ENCODE measurements at places on chromosomes 11 and 22. TPM values are rescaled to one million over a fixed set of nuclear protein-coding genes. Genes with fewer than 3 reads are reported as not detected.
A peak's percentile ranks its signal among the peaks of the same experiment; 100 is the strongest.

DNA sequence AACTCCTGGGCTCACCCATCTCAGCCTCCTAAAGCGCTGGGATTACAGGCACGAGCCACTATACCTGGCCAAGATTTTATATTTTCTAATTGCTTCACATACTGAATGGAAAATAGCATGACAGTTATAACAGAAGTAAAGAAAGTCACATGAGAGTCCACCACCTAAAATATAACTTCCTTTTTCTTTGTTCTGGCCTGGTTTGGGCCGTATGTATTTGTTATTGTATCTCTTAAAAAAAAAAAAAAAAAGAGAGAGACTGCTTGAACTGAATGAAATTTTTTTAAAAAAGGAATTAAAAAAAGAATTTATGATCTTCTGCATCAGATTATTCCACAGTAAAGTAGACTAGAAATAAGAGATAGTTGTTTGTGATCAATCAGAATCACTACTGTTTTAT is 86.0 kb upstream of the GRIK4 start:
- H3K27ac ChIP-seq, result no peak overlapping the region
- peaks cover 2% of the 10 kb centered on the region for H3K4me1 ChIP-seq
- no peaks in the 10 kb centered on the region for H3K27me3 ChIP-seq
- no peaks in the 10 kb centered on the region for H3K36me3 ChIP-seq

- no peaks in the 10 kb centered on the region for H3K27me3 ChIP-seq
- peak overlapping the region; percentile 72 for H3K27ac ChIP-seq
- peaks cover 9% of the 10 kb centered on the region for H3K4me1 ChIP-seq
- no peak for DNase-seq
Observed at GRCh38 chr11:118001494-118001971, 15.3 kb downstream of the IL10RA start.

DNA sequence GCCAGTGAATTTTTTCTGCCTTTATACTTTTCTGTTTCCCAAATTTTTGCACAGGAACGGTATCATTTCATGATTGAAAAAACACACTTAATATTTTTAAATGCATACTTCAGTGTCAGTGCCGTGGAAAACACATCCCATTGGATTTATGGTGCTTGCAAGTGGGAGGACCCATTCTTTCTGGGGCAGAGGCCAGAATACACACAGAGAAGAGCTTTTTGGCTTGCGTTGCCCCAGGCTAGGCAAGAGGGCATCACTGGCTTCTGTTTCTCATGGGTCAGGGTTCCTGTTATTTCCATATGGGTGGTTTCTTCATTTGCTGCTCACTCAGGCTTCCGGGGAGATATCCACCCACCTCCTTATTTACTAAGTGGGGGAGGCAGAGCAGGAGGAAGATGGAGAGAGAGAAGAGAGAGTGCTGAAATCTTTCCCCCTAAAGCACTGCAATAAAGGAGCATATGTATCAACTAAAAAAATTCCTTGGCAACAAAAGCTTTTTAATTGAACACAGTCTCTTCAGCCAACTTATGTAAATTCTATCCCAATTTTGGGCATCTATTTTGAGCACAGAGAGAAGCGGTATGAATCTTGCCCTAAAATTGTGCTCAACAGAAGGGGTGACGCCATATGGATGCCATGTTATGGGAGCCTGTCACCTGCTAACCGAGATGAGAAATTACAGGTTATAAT is 66.0 kb upstream of the KIRREL3 start:
- no peaks in the 10 kb centered on the region for H3K36me3 ChIP-seq
- no peak overlapping the region for H3K4me3 ChIP-seq
- H3K27me3 ChIP-seq, result no peaks in the 10 kb centered on the region
- H3K27ac ChIP-seq, result no peak overlapping the region
- no peaks in the 10 kb centered on the region for H3K4me1 ChIP-seq

DNA sequence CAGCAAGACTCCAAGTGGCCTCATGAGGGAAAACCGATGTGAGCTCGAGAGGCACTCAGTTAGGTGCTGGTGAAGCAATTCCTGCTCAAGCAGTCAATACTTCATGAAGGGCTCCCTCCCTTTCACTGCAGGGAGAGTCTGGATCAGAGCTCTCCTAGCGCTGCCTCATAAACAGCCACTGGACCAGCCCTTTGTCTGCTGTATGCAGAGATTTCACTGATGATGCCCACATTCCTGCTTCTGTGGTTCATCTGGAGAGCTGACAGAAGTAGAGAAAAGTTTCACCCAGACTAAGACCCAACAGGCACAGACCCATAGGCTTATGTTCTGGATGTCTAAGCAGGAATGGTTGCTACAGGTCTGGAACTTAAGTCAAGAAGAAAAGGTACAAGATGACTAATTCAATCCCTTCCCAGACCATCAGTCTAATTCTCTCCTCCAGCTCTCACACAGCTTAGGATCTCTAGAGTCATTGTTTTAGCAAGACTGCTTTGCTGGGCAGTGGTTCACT is 4.0 kb downstream of the UCP2 start:
- no peaks in the 10 kb centered on the region for H3K36me3 ChIP-seq
- no peak for DNase-seq
- H3K4me3 ChIP-seq, result no peak overlapping the region
- H3K27me3 ChIP-seq, result no peaks in the 10 kb centered on the region

GRCh38 chr22:36227806-36228205 is 11.5 kb downstream of the APOL2 start:
- no peaks in the 10 kb centered on the region for H3K27me3 ChIP-seq
- H3K4me1 ChIP-seq, result no peaks in the 10 kb centered on the region
- DNase-seq, result no peak
- no peak overlapping the region for H3K27ac ChIP-seq

DNA sequence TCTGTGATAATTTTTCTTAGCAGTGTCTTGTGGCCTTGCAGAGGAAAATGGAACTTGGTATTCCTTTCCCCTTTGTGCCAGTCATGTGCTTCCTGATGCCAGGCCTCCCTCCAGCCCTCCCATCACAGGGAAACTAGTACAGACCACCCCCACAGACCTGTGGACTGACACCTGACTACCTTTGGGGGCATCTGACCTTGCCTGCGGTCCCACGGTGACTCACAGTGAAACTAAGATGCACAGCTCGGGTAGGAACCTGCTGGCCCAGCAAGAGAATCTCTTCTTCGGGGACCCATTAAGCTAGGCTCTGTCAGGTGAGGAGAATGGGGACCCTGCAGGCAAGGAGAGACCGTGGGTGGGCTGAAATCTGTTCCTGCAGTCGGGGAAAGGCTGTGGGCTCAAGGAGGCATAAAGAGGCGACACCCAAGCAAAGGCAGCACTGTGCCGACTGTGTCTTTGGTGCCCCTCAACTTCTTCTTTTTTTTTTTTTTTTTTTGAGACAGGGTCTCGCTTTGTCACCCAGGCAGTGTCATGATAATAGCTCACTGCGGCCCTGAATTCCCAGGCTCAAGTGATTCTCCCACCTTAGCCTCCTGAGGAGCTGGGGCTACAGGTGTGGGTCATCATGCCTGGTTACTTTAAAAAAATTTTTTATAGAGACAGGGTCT is 20.8 kb upstream of the PEX26 start:
- H3K27ac ChIP-seq, result peak overlapping the region; percentile 83
- peak; percentile 50 for DNase-seq
- no peaks in the 10 kb centered on the region for H3K36me3 ChIP-seq
- H3K4me1 ChIP-seq, result peaks cover 50% of the 10 kb centered on the region
- no peak overlapping the region for H3K4me3 ChIP-seq

DNA sequence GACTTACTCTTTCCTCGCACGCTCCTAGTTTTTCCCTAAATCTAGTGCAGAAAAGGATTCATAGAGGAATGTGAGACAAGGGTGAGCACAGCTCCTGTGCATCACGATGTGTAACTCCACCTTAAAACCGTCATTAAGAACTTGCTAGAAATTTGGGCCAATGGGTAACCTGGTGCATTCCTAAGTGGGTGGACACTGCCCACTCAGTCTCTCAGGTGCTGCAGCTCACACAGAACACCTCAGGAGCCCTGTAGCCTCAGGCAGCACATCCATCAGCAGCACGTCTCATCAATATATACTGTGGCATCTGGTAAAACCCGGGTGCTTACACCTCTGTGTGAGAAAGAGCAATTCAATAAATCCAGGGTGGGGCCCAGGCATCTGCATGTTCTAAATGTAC is 12.4 kb downstream of the POU2AF3 start:
- H3K4me1 ChIP-seq, result no peaks in the 10 kb centered on the region
- H3K27me3 ChIP-seq, result no peaks in the 10 kb centered on the region
- no peaks in the 10 kb centered on the region for H3K36me3 ChIP-seq
- DNase-seq, result no peak

- H3K4me1 ChIP-seq, result no peaks in the 10 kb centered on the region
- no peak overlapping the region for H3K4me3 ChIP-seq
- no peak for DNase-seq
- H3K36me3 ChIP-seq, result no peaks in the 10 kb centered on the region
Observed at GRCh38 chr22:44246615-44247326, 66.0 kb downstream of the SHISAL1 start.

DNA sequence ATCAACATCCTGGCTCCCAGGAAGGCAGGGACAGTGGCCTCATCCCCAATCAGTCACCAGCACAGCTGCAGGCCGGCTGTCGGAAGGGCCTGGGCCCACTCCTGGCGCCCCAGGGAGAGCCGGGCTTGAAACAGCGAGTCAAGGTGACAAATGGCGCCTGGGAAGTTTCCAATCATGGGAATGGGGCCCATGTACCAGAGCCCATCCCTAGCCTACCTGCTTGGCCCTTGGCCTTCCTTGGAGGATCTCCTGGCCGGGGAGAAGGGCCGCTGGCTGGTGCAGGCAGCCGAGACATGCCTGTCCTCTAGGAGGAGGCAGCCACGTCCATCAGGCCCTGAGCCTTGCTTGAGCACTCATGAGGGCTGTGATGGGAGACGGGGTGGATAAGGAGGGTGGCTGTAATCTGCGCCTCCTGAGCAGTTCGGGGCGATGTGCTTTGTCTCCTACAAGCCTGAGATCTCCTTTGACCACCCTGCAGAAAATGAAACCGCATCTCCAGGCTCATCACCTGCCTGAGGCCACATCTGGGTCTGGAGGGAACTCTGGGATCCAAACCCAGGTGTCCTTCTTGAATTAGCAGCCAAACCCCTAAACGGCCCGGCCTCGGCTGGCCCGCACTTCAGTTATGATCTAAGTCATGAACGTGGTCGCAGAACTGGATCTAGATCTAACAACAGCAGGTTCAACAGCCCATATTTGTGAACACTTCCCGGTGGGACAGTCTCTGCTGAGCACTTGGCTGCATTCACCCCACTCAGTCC is 862.0 kb downstream of the TBC1D22A start:
- no peak for DNase-seq
- no peak overlapping the region for H3K27ac ChIP-seq
- H3K36me3 ChIP-seq, result no peaks in the 10 kb centered on the region
- H3K4me1 ChIP-seq, result no peaks in the 10 kb centered on the region
- H3K4me3 ChIP-seq, result no peak overlapping the region

DNA sequence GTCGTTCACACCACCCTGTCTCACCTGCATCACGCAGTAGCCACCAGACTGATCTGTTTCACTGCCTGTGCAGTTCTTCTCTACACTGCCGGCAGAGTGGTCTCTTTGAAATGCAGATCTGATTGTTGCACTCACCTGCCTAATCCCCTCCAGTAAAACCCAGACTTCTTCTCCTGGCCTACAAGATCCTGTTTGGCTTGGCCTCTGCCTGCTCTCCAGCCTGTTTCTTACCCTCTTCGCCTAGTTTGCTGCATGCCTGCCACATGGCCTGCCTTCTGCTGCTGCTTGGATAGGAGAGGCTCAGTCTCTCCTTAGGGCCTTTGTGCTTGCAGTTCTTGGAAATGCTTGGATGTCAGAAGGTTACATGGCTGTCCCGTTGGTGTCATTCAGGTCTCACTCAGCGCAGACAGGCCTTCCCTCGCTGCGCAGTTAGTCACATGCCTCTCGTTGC is 42.0 kb downstream of the PACS1 start:
- H3K27me3 ChIP-seq, result no peaks in the 10 kb centered on the region
- H3K36me3 ChIP-seq, result no peaks in the 10 kb centered on the region
- peak overlapping the region; percentile 2 for H3K27ac ChIP-seq
- DNase-seq, result no peak

DNA sequence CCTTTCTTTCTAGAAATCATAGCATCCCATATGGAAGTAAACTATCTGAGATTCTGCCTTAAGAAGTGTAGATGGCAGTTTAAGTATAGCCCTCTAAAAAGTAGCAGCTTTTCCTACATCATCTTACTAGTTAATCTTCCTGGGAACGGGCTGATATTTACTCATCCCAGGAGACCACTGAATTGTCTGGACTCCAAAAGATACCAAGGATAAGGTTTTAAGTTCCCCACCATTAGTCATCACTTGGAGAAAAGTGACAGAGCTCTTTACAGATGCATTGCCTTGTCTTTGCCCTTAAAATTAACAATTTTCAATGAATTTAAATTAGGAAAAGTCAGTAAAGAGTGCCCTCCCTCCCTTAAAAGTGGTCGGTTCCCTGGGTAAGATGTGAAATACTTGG is 129.5 kb downstream of the MAML2 start:
- H3K27ac ChIP-seq, result peak overlapping the region; percentile 59
- H3K4me3 ChIP-seq, result no peak overlapping the region
- DNase-seq, result no peak
- no peaks in the 10 kb centered on the region for H3K27me3 ChIP-seq
- H3K36me3 ChIP-seq, result no peaks in the 10 kb centered on the region

The RAG1 gene
- total RNA-seq, result 0.60 TPM

The TMEM191C gene
- total RNA-seq, result 6.0 TPM

The C11orf52 gene
- 9.1 TPM for total RNA-seq

The MMP8 gene
- not detected for total RNA-seq
